ENCODE measurements at places on chromosomes 7 and 10.

GRCh38 chr10:86443069-86443468 lies 76.5 kb upstream of the GRID1 start:
- DNase-seq: no peak

DNA sequence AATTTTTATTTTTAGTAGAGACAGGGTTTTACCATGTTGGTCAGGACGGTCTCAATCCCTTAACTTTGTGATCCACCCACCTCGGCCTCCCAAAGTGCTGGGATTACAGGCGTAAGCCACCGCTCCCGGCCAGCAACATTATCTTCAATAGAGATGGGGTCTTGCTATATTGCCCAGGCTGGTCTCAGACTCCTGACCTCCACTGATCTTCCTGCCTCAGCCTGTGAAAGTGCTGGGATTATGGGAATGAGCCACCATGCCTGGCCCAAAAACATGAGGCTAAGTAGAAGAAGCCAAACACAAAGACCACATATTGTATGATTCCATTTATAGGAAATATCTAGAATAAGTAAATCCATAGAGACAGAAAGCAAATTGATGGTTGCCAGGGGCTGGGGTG lies 19.1 kb upstream of the CYTH3 start:
- no peak for DNase-seq

DNA sequence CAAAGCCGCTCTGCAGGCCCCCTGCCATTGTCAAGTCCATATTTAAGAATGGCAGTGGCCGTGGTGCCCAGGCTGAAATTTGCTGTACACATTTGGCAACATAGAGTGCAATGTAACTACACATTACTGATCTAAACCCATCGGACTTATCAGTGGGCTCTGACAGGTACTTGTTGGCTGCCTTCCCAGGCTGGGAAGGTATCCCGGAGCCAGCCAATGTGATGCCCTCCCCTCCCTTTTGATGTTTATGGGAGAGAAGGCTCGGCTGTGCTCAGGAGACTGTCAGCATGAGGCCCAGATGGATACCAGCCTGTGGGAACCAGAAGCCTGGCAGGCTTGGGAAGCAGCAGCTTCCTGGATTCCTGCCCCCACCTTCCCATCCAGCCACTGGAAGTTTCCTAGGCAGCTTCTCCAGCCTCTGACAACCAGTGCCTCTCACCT lies 146.1 kb upstream of the TCF7L2 start:
- no peak for DNase-seq

- DNase-seq: no peak
Measured at GRCh38 chr10:22606164-22606614, 108.2 kb downstream of the PIP4K2A start.

DNA sequence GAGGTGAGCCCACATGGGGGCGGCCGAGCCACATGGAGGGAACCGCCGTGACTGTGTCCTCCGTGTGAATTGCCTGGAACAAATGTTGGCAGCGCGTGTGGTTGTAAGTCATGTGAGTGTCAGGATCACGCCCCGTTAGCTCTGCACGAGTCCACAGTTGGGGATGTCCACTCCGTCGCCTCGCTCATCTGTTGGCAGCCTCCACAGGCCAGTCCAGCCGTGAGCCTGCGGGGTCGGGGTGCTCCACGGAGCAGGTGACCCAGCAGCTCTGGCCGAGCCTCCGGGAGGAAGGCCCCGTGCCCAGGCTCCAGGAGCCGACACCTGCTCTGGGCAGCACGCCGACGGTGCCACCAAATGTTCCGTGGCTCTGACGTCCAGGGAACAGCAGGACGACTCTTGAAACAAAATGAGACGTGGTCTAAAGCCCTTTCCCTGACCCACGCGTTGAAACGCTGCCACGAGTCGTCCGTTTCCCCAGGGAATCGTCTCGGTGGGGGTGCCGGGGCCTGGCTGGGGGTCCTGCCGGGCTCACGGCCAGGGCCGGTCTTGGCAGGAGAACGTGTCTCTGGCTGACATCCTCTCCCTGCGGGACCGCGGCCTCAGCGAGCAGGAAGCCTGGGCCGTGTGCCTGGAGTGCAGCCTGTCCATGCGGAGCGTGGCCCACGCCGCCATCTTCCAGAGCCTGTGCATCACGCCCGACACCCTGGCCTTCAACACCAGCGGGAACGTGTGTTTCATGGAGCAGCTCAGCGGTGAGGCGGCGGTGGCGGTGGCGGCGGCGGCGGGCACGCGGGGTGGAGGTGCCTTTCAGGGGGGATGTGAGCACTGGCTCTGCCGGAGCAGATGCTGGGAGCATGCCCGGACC lies 7.0 kb downstream of the KNDC1 start:
- no peak for DNase-seq

- DNase-seq: no peak
Measured at GRCh38 chr10:70990681-70991080, 102.3 kb upstream of the PCBD1 start.

GRCh38 chr7:2028733-2029132 lies 204.0 kb downstream of the MAD1L1 start:
- DNase-seq: no peak

- no peak for DNase-seq
Measured at GRCh38 chr7:70384891-70385290, 747.1 kb upstream of the GALNT17 start.

DNA sequence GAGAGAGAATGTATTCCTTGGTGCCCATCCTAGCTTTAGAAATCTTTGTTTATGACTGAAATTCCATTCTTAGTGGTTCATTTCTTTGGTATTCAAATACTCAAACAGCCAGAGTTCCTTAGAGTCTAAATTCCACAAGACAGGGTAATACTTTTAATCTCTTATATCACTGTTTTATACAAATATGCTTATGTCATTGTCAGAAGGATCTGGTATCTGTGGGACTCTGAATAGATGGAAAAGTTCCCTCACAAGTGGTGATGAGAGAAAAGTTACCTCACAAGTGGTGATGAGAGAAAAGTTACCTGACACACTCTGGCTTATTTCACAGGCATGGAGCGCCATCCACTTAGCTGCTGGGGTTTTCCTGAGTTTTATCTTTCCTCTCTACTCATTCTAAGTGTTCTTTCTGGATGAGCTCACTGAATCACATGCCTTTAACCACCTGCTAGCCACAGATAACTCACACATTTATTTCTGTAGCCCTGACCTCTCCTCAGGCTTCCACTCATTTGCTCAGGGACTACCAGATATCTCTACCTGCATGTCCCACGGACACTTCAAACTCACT lies 784.0 kb downstream of the SUGCT start:
- DNase-seq: no peak
